ENCODE measurements at places on chromosomes 3 and 15.
A peak's percentile ranks its signal among the peaks of the same experiment; 100 is the strongest.

GRCh38 chr3:194133661-194134230 lies 2.2 kb upstream of the HES1 start:
- peak; percentile 76 for DNase-seq
- peaks cover 33% of the 10 kb centered on the region for H3K27me3 ChIP-seq
- peak overlapping the region; percentile 70 for H3K4me3 ChIP-seq

- H3K4me1 ChIP-seq = peaks cover 9% of the 10 kb centered on the region
- DNase-seq = no peak
- H3K27me3 ChIP-seq = peaks cover 6% of the 10 kb centered on the region
- no peak overlapping the region for H3K27ac ChIP-seq
- no peak overlapping the region for H3K4me3 ChIP-seq
These were observed 133.5 kb upstream of the STT3B start for GRCh38 chr3:31399271-31399670.

DNA sequence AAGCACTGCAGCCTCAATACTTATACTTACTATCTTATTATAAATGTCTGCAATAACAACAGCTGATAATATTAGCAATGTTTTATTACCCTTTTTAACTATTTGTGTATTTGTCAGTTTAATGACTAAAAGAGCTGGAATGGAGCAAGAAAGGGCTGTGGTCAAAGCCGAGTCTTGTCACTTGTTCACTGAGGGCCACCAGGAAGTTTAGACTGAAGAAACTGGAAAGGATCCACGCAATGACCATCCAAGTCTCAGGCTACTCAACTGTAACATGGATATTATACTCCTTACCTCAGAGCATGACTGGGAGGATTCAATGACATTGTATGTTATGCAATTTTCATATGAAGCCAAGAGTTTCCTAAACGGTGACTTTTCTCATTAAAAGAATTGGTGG lies 90.4 kb downstream of the TJP1 start:
- DNase-seq = no peak
- no peaks in the 10 kb centered on the region for H3K27me3 ChIP-seq
- H3K4me3 ChIP-seq = no peak overlapping the region
- H3K27ac ChIP-seq = no peak overlapping the region
- H3K36me3 ChIP-seq = peaks cover 73% of the 10 kb centered on the region
- peaks cover 15% of the 10 kb centered on the region for H3K4me1 ChIP-seq

DNA sequence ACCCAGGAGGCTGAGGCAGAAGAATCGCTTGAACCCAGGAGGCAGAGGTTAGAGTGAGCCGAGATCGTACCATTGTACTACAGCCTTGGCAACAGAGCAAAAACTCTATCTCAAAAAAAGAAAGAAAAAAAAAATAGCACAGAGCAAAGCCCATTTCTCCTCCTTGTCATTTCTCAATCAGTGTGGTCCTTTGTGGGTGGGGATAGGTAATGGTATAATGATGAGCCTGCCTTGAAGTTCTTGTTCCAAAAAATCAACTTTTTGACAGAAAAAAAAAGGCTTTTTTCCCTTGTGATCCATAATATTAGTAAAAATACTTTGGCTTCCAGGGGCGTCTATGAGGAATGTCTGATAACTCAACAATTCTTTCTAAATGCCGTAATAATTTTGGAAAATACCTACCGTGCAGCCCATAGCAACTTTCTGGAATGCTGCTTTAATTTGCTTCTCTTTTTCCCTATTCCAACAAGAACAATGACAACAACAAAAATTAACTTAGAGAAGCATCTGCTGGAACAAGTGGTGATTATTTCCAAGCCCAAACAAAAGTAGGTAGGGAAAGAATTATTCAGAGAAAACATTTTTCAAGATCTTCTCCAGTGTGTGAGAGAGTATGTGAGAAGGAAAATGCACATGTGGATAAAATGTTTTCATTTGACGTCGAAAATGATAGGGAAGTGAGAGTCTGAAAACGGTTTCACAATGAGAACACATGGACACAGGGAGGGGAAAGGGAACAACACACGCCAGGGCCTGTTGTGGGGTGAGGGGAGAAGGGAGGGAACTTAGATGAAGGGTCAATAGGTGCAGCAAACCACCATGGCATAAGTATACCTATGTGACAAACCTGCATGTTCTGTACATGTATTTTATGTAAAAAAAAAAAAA lies 337.8 kb downstream of the RBMS3 start:
- no peak for DNase-seq
- H3K4me1 ChIP-seq = no peaks in the 10 kb centered on the region
- no peak overlapping the region for H3K4me3 ChIP-seq
- H3K27ac ChIP-seq = no peak overlapping the region
- H3K27me3 ChIP-seq = peaks cover 3% of the 10 kb centered on the region

- H3K36me3 ChIP-seq = no peaks in the 10 kb centered on the region
- peaks cover 25% of the 10 kb centered on the region for H3K27me3 ChIP-seq
- H3K4me3 ChIP-seq = peak overlapping the region; percentile 96
These were observed 2.4 kb upstream of the ETV5 start for GRCh38 chr3:186110975-186111974.

DNA sequence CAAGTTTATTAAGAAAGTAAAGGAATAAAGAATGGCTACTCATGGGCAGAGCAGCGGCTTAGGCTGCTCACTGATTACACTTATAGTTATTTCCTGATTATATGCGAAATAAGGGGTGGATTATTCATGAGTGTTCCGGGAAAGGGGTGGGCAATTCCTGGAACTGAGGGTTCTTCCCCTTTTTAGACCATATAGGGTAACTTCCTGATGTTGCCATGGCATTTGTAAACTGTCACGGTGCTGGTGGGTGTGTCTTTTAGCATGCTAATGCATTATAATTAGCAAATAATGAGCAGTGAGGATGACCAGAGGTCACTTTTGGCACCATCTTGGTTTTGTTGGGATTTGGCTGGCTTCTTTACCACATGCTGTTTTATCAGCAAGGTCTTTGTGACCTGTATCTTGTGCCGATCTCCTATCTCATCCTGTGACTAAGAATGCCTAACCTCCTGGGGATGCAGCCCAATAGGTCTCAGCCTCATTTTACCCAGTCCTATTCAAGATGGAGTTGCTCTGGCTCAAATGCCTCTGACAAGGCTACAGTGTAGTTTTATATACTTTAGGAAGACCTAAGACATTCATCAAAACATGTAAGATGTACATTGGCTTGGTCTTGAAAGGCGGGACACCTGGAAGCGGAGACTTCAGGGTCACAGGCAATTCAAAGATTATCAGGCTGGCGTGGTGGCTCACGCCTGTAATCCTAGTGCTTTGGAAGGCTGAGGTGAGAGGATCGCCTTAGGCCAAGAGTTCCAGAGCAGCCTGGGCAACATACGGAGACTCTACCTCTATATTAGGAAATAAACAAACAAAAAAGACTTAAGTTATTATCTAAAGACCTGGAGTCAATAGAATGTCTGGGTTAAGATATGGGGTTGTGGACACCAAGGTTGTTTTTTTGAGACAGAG lies 3.2 kb upstream of the BLOC1S6 start:
- no peak for DNase-seq
- peaks cover 3% of the 10 kb centered on the region for H3K27me3 ChIP-seq
- no peak overlapping the region for H3K4me3 ChIP-seq
- H3K36me3 ChIP-seq = peaks cover 9% of the 10 kb centered on the region
- peaks cover 23% of the 10 kb centered on the region for H3K4me1 ChIP-seq

- peaks cover 5% of the 10 kb centered on the region for H3K36me3 ChIP-seq
- DNase-seq = no peak
- no peak overlapping the region for H3K4me3 ChIP-seq
- H3K27me3 ChIP-seq = peaks cover 7% of the 10 kb centered on the region
- H3K4me1 ChIP-seq = peaks cover 55% of the 10 kb centered on the region
- peak overlapping the region; percentile 75 for H3K27ac ChIP-seq
These were observed 43.0 kb upstream of the SPATA12 start for GRCh38 chr3:57017459-57017845.

- H3K27ac ChIP-seq = peak overlapping the region; percentile 49
- H3K4me1 ChIP-seq = peaks cover 67% of the 10 kb centered on the region
- peaks cover 27% of the 10 kb centered on the region for H3K36me3 ChIP-seq
- H3K4me3 ChIP-seq = no peak overlapping the region
- no peak for DNase-seq
These were observed 392.5 kb downstream of the FOXP1 start for GRCh38 chr3:71191031-71191482.

- no peaks in the 10 kb centered on the region for H3K4me1 ChIP-seq
- no peaks in the 10 kb centered on the region for H3K27me3 ChIP-seq
- no peak overlapping the region for H3K27ac ChIP-seq
- no peak for DNase-seq
- H3K4me3 ChIP-seq = no peak overlapping the region
These were observed 938.4 kb upstream of the SEMA6D start for GRCh38 chr15:46778876-46779275.

GRCh38 chr3:109224333-109224732 lies 87.8 kb downstream of the C3orf85 start:
- H3K27ac ChIP-seq = peak overlapping the region; percentile 79
- peaks cover 12% of the 10 kb centered on the region for H3K27me3 ChIP-seq
- no peak for DNase-seq
- H3K4me3 ChIP-seq = no peak overlapping the region
- peaks cover 4% of the 10 kb centered on the region for H3K4me1 ChIP-seq

GRCh38 chr3:61924090-61924735 lies 362.8 kb downstream of the PTPRG start:
- no peaks in the 10 kb centered on the region for H3K36me3 ChIP-seq
- H3K27ac ChIP-seq = peak overlapping the region; percentile 44
- H3K27me3 ChIP-seq = no peaks in the 10 kb centered on the region

DNA sequence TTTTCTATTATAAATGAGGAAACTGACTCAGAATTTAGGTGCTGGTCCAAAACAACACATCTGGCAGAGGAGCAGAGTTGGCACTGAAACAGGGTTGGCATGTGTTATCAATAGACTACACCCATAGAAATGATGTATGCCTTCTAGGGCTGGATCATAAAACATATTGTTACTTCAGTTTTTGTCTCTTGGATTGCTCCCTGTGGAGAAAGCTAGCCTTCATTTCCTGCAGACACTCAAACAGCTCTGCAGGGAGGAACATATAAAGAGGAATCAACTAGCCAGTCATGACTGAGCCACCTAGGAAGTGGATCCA lies 507 bp upstream of the MRPL3 start:
- H3K4me1 ChIP-seq = peaks cover 24% of the 10 kb centered on the region
- H3K4me3 ChIP-seq = peak overlapping the region; percentile 99
- H3K27ac ChIP-seq = no peak overlapping the region
- H3K36me3 ChIP-seq = peaks cover 28% of the 10 kb centered on the region

DNA sequence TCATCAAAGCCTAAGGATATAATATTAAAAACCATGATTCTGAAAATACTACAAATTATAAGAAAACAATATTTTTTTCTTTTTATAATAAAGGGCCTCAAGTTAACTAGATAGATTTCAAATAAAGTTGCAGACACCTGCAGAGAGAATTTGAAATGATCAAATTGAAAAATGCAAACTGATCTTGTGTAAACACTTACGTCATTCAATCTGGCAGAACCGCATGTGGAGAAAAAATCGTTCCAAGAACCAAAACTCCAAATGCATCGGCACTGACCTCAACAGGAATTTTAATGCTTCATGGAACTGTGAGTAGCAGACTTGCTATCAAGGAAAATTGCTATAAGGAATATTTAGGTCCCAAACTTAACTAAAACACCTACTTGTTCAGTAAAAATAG lies 17.2 kb downstream of the CPA3 start:
- H3K27me3 ChIP-seq = no peaks in the 10 kb centered on the region
- H3K27ac ChIP-seq = no peak overlapping the region
- H3K36me3 ChIP-seq = no peaks in the 10 kb centered on the region
- DNase-seq = no peak
- H3K4me1 ChIP-seq = peaks cover 15% of the 10 kb centered on the region

DNA sequence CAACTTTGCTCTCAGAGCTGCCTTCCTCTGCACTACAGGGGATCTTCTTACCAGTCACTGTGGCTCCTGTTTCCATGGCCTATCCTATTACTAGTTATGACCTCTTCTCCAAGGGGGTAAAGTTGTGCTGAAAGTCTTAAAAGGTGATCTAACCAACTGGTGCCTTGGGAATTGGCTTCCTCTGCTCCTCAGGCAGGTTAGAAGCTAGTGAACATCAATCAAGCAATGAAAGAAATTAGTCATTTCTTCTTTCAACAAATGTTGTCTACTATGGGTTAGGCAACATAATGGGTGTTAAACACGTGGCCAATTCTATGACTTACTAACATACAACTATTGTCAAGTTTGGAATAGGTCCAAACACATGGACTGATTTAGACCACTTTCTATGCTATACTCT lies 571.4 kb upstream of the NAALADL2 start:
- no peak overlapping the region for H3K27ac ChIP-seq
- H3K4me1 ChIP-seq = peaks cover 12% of the 10 kb centered on the region
- H3K4me3 ChIP-seq = no peak overlapping the region

DNA sequence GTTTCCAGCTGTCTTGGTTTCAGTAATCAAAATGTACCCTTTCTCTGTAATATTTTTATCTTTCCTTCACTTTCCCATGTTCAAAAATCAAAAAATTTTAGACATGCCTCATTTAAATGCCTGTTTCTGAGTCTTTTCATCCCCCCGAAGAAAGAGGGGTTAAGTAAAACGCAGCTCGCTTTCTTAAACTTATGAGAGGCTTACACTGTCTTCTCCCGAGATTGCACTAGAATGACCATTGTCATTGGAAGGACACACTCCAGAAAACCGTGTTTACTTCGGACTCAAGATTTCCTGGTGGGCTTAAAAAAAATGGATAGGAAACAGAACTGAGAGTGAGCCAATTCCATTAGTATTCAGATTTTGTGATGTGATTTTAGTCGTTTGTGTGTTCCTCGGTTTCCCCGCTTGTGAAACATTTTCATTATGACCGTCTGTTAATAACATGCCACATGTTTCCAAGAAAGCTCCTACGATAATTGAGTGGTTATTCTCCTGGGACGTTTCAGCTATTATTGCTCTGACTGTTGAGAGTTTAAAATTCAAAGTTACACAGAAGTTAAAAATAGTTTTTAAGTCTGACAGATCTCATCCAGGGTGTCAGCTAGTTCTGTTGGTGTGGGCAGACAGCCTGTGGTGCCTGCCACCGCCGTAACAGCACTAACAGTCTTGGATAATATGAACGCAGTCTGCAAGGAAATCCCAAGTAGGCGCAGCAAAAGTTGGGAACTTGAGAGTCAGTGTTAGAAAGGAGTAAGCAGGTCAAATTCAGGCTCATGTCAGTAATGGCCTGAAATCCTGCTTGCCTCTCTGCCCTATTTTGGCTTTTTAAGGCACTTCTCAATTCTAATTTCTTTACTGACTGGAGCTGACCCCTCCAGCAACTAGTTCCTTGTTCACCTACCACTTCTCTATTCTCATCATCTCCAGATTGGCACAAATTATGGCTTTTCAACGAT lies 1.5 kb downstream of the CRYBG3 start:
- H3K4me3 ChIP-seq = peak overlapping the region; percentile 99
- no peak overlapping the region for H3K27ac ChIP-seq
- DNase-seq = no peak
- peaks cover 46% of the 10 kb centered on the region for H3K27me3 ChIP-seq

DNA sequence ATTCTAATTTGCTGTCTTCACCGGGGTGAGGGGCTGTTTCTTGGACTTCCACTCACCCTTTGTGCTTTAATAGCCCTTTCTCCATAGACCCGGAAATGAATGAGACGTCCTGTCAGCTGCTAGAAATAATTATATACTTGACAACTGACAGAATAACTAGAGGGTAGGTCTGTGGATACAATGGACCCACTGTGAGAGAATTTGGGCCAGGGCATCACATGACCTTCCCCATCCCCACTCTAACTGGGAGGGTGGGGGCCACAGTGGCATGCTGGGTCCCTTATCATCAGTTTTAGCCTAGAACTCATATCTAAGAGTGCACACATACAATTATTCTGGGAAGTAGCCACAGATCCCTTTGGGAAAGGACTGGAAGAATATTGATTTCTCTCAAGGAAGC lies 25.9 kb upstream of the MINAR1 start:
- H3K27me3 ChIP-seq = no peaks in the 10 kb centered on the region
- no peak overlapping the region for H3K27ac ChIP-seq
- DNase-seq = no peak
- H3K36me3 ChIP-seq = no peaks in the 10 kb centered on the region
- H3K4me1 ChIP-seq = peaks cover 16% of the 10 kb centered on the region
- no peak overlapping the region for H3K4me3 ChIP-seq

All from nephron progenitor cell (in vitro differentiated cells).